ENCODE measurements at places on chromosomes 2 and 18.

DNA sequence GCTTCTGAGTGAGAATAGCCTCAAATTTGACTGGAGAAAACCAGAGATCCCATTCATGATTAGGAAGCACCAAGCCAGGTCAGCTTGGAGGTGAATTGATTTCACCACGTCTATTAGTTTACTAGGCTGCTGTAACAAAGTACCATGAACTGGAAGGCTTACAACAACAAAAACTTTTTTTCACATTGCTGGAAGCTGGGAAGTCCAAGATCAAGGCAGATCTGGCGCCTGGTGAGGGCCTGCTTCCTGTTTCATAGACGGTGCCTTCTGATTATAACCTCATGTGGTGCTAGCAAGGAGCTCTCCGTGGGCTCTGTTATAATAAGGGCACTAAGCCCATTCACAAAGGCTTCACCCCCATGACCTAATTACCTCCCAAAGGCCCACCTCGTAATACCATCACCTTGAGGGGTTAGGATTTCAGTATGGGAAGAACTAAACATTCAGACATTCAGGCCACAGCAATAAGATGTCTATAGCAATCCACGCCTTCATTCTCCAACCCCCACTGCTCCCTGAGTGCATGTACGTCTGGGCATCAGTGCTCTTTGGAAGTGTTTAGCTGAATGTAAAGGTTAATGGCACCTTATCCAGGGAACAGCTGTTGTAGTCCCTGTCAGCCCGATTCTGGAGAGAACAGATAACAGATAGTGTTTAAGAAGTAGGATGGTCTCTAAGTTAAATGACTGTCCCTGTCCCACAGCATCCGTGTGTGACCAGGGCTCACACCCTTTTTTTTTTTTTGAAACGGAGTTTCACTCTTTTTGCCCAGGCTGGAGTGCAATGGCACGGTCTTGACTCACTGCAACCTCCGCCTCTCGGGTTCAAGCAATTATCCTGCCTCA lies 89.2 kb downstream of the SOCS6 start:
- DNase-seq = no peak

DNA sequence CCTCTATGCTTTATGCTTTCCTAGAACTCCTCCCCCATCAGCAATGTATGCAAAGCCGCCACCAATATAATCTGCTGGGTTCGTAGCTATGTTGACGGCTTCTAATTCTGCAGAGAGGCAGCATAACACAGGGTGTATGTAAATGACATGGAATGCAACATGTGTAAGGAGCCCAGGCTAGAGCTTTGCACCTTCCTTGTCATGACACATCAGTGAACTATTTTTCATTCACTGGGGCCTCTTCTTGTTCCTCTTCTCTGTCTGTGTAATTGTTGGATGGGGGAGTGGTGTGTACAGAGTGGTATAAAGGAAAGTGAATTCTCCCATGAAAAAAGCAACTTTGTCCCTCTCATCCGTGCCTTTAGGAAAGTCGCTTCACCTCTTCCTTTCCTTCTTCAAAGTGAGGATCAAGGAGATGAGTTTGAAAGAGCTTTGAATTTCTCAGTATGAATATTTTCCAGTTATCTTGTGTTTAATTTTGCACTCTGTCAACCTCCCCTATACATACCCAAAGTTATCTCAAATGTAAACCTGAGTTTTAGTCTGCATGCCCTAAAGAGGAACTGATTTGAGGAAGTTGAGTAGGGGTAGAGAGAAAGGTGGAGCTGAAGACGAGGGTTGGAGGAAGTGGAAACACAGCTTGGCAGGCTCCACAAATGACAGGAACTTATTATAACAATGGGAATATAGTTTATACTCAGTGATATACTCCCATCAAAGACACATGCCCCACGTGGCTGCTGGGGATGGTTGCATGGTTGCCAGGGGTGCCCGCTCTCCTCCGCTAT lies 74.9 kb upstream of the ARL4C start:
- DNase-seq = no peak

DNA sequence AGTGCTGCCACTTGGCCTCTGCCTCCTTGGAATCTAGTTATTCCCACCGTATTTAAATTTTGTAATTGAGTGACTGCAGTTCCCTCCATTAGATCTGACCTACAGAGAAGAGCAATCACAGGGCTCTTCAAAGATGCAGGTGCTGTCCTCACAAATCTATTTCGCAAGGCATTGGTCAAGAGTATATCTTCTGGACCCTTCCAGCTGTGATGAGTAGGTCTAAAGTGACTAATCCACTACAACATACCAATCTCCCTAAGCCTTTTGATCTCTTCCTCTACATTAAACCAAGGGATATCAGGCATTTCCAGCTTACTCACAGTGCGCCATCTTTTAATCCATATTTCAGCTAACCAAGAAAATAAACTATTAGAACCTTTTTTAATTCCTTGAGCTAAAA lies 65.1 kb upstream of the COL3A1 start:
- DNase-seq = no peak

GRCh38 chr18:1805521-1805920 lies 765.8 kb downstream of the METTL4 start:
- no peak for DNase-seq

DNA sequence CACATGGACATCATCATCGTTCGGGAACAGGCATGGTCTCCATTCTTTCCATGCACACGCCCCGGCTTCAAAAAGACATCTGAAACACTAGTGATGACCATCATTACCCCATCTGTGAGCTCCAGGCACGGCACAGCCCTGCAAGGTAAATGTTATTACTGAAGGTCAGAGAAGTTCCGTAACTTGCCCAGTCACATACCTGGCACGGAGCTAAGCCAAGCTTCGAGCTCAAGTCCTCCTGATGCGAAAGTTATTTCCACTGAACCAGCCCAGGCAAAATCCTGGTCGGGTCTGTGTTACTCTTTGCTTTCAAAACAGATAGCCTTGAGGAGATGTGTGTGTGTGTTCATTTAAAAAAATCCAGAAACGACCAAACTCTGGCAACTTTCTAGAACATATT lies 22.8 kb downstream of the FHL2 start:
- DNase-seq = no peak

DNA sequence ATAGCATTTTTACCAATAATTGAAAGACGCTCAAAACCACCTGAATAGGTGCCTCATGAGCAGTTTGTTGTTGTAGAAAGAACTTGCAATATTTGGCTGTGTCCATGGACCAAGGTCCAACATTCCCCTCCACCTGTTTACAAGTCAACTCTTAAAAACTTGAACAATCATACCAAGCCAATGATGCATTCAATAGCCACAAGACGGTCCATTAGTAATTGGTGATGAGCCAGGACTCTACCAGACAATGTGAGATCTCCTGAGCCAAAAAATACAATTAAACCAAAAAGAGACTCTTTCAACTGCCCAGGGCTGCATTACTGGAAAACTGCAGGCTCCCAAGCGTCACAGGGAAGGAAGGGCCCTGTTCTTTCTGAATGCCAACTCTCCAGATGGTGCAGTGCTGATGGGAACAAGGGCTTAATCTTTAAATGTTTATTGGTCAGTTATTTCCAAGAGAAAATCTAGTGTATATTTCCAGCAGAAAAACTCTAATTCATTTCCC lies 118.8 kb upstream of the EPB41L3 start:
- DNase-seq = no peak

- no peak for DNase-seq
Observed at GRCh38 chr2:137228566-137228965, 463.2 kb downstream of the THSD7B start.

- no peak for DNase-seq
Observed at GRCh38 chr18:27014841-27015240, 149.3 kb upstream of the AQP4 start.

DNA sequence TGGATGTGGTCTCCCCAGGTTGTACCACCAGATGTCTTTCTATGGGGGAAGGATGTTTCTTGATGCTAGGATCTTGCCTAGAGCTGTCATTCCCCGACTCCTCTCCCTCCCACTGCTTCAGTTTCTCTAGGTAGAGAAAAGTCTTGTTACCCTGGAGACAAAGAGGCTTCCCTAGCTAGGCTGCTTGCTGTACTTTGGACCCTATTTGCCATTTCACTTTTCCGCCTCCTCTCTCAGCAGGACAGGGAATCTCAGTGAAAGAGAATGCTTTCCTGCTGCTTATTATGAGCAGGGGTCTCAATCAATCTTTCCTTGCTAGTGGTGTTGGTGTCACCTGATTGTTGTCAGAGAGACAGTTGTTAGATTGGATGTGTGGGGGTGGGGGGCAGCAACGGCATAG lies 818.8 kb upstream of the GYPC start:
- no peak for DNase-seq

DNA sequence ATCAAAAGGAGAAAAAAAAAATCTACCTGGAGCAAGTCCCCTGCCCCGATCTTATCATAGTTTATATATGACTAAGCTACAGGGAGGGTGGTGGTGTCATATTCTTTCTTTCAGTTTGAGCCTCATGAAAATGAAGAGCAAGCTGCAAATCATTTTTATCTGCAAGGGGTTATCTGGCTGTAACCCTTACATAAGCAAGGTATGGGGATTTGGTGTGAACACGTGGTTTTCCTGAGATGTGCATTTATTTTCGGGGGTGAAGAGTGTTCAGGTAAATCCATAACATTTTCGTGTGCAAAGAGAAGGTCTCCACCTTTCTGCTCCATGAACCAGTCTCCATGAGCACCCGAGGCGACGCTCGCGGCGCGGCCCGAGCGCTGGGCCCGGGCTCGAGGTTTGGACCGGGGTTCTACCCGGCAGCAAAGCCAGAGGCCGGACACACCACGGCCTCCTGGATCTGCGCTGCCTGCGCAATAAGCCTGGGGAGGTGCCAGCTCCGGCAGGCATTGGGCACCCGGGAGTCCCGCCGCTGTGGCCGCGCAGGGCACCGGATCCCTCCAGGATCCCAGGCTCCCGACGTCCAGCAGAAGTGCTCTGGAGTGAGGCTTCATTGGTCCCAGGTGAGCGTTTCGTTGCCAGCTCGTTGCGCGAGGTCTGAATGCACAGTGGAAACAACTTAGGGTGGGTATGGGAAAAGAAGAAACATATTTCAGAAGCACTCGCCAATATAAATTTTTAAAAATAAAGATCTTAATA lies 36.1 kb upstream of the GPD2 start:
- DNase-seq = peak; percentile 95

- DNase-seq = no peak
Observed at GRCh38 chr18:70413455-70413854, 124.6 kb downstream of the SOCS6 start.

DNA sequence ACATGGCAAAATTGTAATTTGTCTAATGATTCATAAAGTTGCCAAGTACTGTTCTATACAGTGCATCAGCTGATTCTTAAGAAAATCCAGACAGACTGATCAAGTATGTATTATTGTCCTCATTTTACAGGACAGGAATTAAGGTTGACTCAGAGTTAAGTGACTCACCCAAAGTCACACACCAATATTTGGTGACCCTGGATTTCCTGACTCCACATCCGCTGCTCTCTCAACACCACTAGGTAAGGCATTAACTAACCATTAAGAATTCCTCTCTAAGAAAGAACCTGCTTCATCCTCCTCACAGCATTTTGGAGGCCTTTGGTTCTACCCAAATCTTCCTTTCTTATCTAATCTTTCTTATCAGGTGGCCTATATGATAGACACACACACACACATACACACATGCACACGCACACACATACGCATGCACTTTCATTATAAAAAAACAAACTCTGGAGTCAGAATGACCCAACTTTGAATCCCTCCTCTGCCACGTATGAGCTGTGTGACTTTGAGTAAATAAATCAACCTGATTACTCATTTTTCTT lies 150.8 kb downstream of the ANKRD44 start:
- DNase-seq = no peak

DNA sequence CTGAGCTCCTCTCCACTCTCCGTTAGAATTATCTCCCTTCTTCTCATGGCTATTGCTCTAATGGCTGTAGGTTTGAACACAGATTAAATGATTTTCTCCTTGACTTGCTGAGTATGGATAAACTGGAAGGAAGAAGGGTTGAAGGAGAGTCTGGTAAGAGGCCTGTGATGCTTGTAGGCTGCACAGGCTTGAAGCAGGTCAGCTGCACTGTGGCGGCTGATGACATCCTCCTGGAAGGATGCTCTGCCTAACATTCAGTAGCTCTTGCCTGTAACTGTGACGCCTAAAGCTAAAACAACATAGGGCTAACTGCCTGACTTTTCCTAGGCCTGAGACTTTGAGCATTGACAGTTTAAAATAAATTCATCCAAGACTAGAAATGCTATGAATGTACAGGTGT lies 166.3 kb downstream of the MREG start:
- no peak for DNase-seq

GRCh38 chr2:149061133-149061745 lies 22.7 kb downstream of the LYPD6B start:
- no peak for DNase-seq

GRCh38 chr2:64913357-64913869 lies 75.8 kb upstream of the SLC1A4 start:
- DNase-seq = no peak

GRCh38 chr18:10378688-10379420 lies 75.6 kb upstream of the APCDD1 start:
- no peak for DNase-seq

DNA sequence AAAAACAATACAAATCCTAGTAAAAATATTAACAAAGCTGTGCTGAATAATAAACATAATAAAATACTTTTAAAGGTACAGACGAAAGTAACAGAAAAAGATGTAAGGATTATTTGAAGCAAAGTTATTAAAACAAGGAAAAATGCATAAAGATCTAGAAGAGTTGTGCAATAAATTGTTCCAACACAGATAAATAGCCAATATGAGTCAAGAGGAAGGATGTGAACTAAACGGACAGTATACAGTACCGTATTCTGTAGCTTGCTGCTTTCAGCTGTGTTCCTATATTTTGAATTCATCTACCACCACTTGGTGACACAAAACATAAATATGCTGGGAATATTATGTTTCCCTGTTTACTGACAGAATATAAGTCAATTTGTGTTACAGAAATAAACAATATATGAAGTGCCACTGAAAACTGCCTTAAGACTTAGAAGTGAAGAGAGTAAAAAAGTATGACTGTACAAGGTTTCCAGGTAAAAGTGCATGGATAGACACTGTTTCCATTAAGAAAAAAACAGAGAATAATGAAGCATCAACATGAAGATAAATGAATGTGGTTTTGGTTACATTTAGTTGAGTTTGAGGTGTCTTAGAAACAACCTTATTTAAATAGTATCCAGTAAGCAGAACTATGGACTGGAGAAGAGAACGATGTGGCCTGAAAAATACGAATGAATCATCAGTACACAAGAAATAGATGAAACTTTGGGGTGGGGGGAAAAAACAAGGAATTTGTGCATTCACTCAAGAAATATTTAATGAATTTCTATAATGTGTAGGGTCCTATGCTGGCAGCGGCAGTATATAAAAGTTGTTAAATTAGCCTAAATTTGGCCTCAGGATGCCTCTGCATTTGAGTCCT lies 13.1 kb downstream of the PPP3R1 start:
- DNase-seq = no peak

DNA sequence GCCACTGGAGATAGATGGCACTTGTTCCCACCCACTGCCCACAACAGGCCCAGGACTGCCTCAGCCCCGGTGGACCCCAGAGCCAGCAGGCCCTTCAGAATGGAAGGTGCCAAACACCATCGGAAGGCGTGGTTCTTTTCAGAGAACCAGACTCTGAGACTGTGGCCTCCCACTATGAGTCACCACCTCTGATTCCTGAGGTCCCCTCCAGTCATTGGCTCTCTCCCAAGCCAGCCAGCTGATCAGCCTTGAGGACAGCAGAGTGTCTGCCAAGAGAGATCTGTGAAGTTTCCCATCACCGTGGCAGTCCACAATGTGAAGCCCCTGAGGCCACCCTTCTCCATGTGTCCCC lies 10.4 kb upstream of the MAP3K2 start:
- peak; percentile 91 for DNase-seq

Data from sigmoid colon (tissue), 7 donors.